ENCODE measurements at places on chromosomes 16 and 17.
A peak's percentile ranks its signal among the peaks of the same experiment; 100 is the strongest.

- DNase-seq, result no peak
Observed at GRCh38 chr16:20768121-20768520, 4.3 kb downstream of the ACSM3 start.

DNA sequence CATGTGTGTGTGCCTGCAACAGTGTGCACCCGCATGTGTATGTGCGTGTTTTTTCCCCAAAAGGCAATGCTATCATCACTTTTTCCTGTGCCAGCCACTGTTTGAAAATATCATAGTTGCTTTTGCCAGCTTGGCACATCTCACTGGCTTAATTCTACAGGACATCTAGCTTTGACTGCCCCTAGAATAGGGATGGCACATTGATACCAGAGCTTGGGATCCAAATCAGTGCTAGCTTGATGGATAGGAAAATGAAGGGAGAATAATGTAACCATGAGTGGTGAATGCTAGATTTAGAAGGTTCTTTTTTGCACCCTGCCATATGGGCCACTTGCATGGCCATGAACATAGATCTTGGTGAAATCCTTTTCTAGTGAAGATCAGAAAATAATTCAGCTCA, 72.7 kb downstream of the HS3ST4 start:
- no peak for DNase-seq

DNA sequence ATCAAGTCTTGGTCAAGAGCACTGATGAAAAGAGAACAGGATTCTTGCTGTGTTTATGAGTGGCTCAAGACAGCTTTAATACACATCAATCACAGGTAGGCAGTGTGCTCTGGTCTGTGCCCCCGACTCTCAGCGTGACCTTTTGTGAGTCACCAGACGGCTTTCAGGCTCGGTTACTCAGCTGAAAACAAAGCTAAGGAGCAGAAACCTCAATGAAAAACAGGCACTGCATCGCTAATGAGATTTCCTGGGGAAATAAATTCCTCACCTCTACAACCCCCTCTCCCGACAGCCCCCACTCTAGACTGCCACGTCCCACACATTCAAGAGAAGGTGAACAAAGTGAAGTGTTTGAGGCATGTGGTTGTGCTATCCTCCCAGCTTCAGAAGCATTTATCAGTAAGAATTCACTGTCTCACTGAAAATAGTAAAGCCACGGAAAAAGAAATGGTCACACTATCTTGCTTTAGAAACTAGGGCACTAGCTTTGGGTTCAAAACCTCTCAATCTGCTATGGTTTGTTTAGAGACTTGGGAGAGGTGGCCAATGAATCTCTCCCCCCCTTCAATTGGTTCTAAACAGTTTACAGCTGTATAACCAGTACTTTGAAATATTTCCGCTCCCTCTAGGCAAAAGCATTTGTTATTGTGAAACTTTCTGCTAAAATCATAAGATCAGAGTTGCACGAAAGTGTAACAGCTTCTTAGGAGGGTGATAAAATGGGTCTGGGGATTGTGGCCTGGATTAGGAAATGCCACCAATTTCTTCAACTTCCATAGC, 199.5 kb upstream of the PMFBP1 start:
- DNase-seq, result no peak

GRCh38 chr16:55101026-55101425, 170.4 kb downstream of the IRX5 start:
- DNase-seq, result no peak

DNA sequence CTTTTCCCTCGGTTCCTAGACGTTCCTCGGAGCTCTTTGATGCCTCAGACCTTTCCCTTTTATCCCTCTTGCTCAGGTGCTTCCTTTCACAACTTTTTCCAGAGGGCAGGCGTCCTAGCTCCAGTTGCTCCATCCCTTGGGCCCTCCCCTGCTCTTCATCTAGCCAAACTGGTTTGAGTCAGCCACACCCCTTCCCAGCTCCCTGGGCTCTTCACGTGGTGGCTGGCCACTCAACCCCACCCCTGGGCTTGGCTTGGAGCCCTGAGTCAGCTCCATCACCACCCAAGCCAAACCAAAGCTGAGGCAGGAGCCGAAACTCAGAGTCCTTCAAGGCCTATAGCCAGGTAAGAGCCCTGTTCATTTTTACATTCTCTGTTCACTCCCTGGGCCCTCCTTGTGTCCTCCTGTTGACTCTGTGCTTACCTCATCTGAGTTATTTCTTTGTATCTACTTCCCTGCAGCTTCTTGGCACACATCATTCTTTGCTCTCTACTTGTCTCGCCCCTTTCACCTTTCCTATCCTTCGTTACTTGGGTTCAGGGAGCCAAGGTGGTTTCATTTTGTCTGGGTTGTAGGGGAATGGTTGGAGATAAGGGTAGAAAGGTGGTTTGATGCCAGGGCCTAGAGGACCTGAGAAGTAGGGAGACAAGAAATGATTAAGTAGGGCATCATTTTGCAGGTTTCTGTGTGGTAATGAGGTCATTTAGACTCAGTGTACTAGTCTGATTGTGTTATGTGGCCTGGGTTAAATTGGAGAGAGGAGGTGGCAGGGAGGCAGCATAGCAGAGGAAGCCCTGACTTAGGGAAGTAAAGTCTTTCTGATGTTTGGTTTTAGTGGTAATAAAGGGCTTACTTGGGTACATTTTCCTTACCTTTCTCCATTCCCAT, 7.6 kb upstream of the PHKG2 start:
- DNase-seq, result no peak

- no peak for DNase-seq
Observed at GRCh38 chr17:68840073-68840472, 115.1 kb downstream of the ABCA8 start.

- DNase-seq, result no peak
Observed at GRCh38 chr17:60388742-60389141, 3.2 kb downstream of the USP32 start.

- no peak for DNase-seq
Observed at GRCh38 chr17:82003411-82004381, 19.0 kb downstream of the CENPX start.

- no peak for DNase-seq
Observed at GRCh38 chr17:47210105-47210504, 957 bp downstream of the MYL4 start.

- DNase-seq, result no peak
Observed at GRCh38 chr17:48241770-48242497, 134.4 kb downstream of the SNX11 start.

DNA sequence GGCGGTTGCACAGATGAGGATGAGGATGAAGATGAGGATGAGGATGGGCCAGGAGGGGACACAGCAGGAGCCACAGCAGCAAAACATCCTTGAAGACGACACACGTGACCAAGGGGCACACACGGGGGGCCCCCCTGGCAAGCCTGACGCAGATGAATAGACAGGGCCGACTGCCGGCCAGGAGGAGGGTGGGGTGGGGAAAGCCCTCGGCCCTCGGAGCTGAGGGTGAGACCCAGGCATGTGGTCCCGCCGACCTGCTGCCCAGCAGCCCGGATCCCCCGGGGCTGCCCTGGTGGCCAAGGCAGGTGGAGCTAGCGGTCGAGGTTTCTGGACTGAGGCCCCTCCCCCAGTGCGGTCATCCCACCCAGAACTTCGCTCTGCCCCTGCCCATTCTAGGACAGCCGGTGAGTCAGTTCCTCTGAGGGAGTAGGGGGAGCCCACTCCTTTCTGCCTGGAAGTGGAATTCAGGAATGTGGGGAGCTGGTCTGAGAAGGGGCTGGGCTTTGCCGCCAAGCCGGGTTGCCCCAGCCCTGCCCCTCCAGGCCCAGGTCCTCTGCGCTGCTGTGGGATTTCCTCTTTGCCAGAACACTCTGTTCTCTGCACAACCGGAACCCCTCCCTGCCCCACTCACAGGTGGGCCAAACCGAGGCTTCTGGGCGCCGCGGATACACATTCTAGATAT, 9.9 kb downstream of the CYGB start:
- peak; percentile 28 for DNase-seq

- no peak for DNase-seq
Observed at GRCh38 chr17:76014925-76015261, 12.2 kb downstream of the EVPL start.

DNA sequence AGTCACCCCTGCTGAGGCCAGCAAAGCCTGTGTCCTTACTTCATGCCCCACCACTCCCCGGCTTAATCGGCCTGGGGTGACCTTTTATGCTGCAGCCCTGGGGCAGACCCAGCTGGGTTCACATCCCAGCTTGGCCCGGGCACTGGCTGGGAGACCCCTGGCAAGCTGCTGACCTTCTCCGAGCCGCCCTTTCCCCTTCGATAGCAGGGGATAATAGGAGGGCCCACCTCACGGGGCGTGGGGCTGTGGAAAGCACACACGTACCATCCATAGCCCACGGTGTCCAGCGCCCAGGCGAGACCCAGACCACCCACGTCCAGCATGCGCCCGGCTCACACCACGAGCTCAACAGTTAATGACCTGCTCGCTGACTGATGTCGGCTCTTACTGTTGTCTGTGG, 26.8 kb downstream of the TBC1D16 start:
- DNase-seq, result no peak

- no peak for DNase-seq
Observed at GRCh38 chr17:66508896-66509844, 206.8 kb downstream of the PRKCA start.

DNA sequence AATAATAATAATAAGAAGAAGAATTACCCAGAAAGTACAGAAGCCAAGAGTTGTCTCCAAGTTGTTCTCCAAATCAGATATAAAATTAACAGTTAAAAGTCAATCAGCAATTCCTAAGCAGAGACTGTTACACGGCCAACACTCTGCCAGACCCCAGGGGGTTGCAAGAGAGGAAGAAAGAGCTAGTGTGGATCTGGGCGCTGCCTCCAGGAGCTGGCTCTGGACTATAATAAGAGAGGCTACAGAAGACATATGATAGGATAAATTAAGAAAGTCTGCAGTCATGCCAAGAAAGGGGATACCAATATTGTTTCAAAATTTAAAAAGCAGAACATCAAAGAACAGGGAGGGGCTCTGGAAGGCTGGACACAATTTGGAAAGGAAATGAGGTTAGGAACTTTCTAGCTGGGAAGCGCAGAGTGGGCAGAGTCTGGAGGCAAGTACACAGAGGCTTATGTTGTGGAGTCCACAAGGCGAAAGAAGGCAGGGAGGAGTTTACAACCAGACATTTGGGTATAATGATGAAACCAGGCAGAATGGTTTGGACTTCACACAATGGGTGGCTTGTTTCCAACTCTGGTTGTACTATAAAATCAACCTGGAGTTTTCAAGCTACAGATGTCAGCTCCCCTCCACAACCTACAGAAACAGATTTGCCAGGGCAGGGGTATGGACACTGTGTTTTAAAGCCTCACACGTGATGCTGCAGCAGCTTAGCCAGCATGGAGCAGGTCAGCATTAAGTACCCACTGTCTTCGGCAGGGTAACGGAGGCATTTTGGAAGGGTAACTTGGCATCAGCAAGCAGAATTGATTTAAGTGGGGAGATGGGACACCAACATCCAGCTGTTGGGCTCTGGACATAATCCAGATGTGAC, 49.4 kb downstream of the SLC39A11 start:
- DNase-seq, result no peak

GRCh38 chr16:31715915-31716314, 157.7 kb upstream of the ZNF267 start:
- DNase-seq, result no peak

DNA sequence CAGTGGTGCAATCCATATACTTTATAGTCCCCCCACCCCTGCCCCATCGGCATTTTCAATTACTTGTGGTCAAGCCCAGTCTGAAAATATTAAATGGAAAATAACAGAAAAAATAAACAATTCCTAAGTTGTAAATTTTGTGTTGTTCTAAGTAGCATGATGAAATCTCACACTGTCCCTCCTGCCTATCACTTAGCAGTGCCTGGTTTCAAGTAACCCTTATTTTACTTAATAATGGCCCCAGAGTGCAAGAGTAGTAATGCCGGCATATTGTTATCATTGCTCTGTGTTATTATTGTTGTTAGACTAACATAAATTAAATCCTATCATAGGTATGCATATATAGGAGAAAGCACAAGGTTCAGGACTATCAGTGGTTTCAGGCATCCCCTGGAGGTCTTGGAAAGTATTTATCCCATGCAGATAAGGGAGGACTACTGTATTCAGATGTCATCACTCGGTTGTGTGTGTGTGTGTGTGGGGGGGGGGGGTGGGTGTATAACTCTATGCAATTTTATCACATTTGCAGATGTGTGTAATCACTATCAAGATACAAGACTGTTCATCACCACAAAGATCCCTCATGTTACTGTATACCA, 9.3 kb downstream of the UBE2G1 start:
- no peak for DNase-seq

- DNase-seq, result no peak
Observed at GRCh38 chr16:1082266-1082951, 9.9 kb downstream of the SSTR5 start.

GRCh38 chr16:70784692-70785555, 16.0 kb downstream of the VAC14 start:
- DNase-seq, result no peak

GRCh38 chr16:89402962-89403361, 87.4 kb downstream of the ANKRD11 start:
- DNase-seq, result peak; percentile 25

DNA sequence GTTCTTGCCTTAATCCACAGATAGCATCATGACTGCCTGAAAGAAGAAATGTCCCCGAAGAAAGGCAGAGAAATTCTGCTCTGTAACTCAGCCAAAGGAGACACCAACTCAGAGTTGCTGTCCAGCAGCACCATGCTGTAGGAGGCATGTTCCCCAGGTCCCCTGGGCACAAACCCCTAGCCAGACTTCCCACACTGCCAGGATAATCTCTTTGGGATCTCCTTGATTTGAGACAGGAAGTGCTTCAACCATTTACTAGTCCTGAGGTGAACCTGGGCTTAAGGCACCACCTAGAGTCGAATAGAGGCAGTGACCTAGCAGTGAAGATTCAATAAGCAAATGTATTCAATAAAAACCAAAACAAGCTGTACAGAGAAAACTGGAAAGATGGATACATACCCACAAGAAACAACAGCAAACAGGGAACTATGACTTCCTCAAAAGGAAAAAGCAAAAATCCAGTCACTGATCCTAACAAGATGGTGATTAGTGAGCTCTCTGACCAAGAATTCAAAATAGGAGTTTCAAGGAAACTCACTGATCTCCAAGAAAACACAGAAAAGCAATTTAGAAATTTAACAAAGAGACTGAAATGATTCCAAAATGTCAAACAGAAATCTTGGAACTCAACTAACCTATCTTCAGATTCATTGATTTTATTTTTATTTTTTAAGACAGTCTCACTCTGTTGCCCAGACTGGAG, 5.7 kb downstream of the OR4D2 start:
- peak; percentile 28 for DNase-seq

DNA sequence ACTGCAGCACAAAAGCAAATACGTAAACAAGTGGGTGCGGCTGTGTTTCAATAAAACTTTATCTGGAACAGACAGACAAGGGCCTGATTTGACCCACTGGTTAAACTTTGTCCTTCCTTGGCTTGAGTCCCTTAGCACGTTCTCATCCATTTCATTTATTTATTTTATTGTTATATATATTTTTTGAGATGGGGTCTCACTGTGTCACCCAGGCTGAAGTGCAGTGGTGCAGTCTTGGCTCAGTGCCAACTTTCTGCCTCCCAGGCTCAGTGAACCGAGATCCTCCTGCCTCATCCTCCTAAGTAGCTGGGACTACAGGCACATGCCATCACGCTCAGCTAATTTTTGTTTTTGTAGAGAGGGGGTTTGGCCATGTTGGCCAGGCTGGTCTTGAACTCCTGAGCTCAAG, 64.3 kb downstream of the MYH11 start:
- no peak for DNase-seq

- no peak for DNase-seq
Observed at GRCh38 chr16:2212362-2213324, 2.0 kb upstream of the BRICD5 start.

- no peak for DNase-seq
Observed at GRCh38 chr17:11589716-11590115, 8.6 kb upstream of the DNAH9 start.

Data from T follicular helper cell (primary cell).